ENCODE measurements at places on chromosomes 16 and 17.

- DNase-seq, result no peak
Observed at GRCh38 chr17:49101054-49101534, 31.5 kb upstream of the B4GALNT2 start.

GRCh38 chr17:62898239-62898864 is 67.7 kb upstream of the TANC2 start:
- no peak for DNase-seq

- no peak for DNase-seq
Observed at GRCh38 chr17:55212880-55213279, 51.9 kb upstream of the HLF start.

GRCh38 chr16:64440421-64440831 is 681.4 kb downstream of the CDH11 start:
- no peak for DNase-seq

DNA sequence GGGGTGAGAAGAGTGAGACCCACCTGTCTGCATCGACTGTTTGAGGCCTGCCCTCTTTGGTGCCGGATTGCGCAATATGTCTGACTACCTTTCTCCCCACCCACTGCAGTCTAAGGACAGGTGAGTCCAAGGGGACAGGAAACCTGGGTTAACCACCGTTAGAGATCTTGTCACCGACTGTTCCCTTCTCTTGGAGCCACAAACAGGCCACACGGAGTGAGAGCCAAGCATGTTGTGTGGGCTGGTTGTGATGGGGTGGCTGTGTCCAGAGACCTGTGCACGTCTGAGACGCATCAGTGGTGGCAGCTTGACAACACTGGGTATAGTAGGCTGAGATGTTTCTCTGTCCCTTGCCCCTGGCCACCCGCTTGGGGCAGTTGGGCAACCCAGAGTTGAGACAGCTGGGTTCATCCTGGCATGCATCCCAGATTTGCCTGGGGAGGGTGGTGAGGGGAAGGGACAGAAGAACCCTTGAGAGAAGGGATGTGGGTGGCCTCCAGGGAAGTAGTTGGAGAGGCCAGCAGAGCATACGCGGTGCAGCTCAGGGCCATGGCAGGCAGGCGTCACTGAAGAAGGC is 21.4 kb downstream of the MPRIP start:
- DNase-seq, result no peak

- no peak for DNase-seq
Observed at GRCh38 chr16:73616770-73617169, 568.8 kb upstream of the ZFHX3 start.

GRCh38 chr17:74126179-74126900 is 77.1 kb upstream of the RPL38 start:
- no peak for DNase-seq

- no peak for DNase-seq
Observed at GRCh38 chr17:48477221-48477620, 47.2 kb upstream of the SKAP1 start.

DNA sequence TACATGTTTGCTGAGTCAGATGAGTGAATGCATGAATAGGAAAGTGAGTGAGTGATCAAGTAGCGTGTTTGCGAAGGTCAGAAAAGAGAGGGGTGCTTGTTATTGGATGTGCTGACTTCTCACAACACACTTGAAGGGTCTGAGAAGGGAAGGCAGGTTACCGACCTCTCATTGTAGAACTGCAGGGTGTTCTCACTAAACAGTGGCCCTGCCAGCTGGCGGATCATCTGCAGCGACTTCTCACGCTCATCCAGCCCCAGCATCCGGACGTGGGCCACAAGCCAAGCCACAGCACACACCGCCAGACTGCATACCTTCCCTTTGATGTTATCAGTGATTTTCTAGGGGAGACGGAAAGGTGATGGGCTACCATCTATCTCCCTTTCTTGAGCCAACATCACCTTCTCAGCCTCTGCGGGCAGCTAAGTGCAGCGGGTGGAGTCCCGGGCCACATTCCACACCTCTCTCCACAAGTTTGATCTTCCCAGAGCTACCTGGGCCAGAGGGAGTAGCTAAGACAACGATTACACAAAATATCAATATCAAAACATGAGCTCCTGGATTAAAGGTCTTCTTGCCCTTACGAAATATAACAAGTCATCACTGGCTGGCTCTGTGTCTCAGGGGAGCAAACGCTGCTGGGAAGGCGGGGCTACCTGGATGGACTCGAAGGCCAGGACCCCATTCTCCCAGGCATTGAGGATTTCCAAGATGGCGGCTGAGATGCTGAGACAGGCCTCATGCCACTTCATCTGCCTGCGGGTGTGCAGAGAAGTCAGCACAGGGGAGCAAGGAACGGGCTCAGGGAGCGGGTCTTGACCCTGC is 11.0 kb downstream of the CSF3 start:
- no peak for DNase-seq

- no peak for DNase-seq
Observed at GRCh38 chr16:89287777-89288576, 70.5 kb downstream of the ZNF778 start.

GRCh38 chr17:42674755-42675347 is 1.9 kb downstream of the PLEKHH3 start:
- no peak for DNase-seq

DNA sequence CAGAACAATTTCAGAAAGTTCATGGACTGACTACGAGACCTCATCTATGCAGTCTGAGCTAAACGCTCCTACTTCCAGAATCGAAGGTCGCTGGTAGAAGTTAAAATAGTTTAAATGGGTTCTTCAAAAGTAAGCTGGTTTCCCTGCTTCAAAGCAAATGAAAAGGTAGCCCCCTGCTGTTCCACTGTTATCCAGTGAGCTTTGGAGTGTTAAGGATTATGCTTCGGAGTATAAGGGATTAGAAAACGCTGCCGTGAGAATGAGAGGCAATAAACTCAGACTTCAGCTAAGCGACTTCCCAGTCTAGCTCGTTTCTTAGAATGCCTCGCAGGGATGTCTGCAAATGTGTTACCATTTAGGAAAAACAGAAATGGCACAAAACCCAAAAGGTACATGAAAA is 12.4 kb downstream of the MLYCD start:
- DNase-seq, result no peak

DNA sequence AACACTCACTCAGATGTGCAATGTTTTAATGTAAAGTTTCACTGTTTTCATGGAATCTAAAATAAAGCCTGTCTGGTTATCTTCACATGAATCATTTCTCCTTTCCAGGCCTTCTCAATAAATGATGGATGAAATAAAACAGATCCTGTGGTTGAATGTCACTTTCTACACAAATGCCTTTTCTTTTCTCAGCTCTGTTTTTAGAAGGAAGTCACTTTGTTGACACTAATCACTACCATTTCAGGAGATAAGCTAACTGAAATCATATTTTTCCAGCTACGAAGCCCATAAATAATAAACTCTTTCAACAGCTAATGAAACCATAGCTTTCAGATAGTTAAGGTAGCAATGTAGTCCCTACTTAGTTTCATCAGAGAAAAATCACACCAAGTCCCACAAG is 17.9 kb downstream of the NME2 start:
- no peak for DNase-seq

- no peak for DNase-seq
Observed at GRCh38 chr16:4381935-4382794, 10.5 kb downstream of the VASN start.

GRCh38 chr16:56944954-56945839 is 13.3 kb downstream of the HERPUD1 start:
- DNase-seq, result no peak

GRCh38 chr17:49555495-49556222 is 20.0 kb upstream of the NXPH3 start:
- DNase-seq, result no peak

- no peak for DNase-seq
Observed at GRCh38 chr17:3556916-3557767, 470 bp downstream of the TRPV3 start.

DNA sequence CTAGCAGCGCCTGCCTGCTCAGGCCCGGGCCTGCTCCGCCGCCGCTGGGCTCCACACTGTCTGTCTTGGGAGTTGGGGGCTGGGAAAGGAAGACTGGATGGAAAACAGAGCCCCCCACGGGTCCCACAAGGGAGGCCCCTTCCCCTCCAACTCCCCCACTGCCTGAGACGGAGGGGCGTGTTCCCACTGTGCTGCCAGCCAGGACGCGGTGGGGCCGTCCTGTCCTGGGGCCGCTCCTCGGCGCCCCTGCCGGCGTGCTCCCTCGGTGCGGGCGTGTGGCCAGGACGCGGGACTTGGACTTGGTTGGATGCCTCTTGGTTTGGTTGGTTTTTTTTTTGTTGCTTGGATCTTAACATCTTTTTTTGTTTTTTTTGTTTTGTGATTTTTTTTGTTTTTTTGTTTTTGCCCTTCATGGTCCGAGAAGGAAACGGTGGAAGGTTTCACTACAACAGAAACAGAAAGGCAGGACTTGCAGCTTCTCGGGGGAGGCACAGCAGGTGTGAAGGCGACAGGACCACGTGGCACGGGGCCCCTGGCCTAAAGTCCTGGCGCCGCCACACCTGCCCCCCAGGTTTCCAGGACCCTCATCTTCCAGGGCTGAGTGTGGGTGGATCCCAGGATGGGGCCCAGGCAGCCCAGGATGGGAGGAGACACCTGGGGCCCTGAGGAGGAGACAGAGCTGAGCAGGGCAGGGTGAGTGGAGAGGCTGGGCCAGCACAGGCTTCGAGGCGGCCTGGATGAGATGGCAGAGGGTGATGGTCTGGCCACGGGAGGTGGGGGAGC is 16.0 kb downstream of the ENGASE start:
- DNase-seq, result no peak

DNA sequence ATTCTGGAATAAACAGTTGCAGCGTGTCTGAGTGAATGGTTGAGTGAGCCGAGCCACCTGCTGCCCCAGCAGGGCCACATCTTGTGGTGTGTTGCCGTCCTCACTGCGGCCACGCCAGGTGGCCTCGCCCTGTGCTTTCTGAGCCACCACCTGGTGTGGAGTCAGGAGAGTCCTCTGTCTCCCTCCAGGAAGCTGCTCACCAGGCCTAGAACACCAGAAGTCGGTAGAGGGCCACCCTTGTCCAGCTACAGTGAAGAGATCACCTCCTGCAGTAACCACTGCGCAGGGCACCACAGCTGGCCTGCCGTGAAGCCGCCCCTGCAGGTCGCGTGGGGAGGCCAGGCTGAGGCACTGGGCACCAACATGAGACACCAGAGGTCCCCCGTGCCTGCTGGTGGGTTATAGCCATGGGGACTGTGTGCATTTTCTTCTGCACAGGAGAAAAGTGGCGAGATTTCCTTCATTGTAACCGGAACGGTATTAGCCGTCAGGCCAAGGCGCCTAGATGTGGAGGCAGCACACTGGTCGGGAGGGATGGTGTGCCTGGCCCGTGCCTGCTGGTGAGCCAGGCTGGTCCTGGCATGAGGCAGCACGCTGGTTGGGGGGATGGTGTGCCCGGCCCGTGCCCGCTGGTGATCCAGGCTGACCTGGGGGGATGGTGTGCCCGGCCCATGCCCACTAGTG is 28.9 kb upstream of the FOXK2 start:
- no peak for DNase-seq

GRCh38 chr17:49494986-49495841 is at the start of gene NGFR:
NGFR (plus strand) TSS chr17:49495293; CDS start chr17:49495418, 125 bp downstream.
- no peak for DNase-seq

- no peak for DNase-seq
Observed at GRCh38 chr16:85461022-85461813, 151.9 kb upstream of the GSE1 start.

- peak; percentile 50 for DNase-seq
Observed at GRCh38 chr16:89216315-89217137, 977 bp upstream of the ZNF778 start.

- no peak for DNase-seq
Observed at GRCh38 chr16:88734361-88734728, 28.0 kb downstream of the CTU2 start.

DNA sequence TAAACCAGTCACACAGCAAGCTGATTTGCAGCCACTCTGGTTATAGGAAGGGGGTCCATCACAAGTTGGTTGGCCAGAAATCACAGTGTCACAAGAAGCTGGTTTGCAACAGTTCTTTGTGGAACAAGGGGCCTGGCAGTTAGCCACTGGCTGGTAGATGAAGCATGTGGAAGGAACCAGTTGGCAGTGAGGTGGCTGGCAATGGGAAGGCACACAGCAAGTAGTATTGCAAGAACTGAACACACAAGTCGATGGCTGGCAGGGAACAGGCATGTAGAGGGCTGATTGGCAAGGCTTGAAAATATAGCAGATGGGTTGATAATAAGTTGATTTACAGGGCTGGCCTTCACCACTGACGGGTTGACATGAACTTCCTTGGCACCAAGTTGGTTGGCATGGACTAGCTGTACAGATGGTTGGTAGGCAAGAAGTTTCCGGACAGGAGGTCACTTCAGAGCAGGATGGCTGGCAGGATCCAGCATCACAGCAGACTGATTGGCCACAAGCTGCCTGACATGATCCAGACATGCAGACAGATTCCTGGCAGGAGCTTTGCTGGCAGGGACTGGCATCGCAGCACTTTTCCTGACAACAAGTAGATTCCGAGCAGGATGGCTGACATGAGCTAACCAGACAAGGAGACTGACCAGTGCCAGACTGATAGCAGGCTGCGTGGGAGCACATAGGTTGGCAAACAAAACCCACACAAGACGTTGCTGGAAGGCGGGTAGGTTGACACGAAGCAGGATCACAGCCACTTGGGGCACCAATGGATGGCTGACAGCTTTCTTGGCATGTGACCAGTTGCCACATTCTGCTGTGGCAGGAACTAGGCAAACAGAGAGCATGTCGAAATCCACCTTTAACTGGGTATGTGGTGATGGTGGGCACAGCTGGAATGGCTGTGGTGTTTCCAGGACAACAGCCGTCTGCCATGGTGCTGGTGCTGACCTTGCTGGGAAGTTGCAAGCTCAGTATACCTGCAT is at the start of gene KRTAP29-1:
Gene KRTAP29-1 (minus strand): TSS at position 936 of the 986 bp plus-strand sequence. CDS start 0 bp downstream, at position 936.
- no peak for DNase-seq

GRCh38 chr16:85829751-85830445 is 30.4 kb downstream of the COX4I1 start:
- no peak for DNase-seq

GRCh38 chr16:51556694-51557340 is 405.7 kb upstream of the SALL1 start:
- no peak for DNase-seq

DNA sequence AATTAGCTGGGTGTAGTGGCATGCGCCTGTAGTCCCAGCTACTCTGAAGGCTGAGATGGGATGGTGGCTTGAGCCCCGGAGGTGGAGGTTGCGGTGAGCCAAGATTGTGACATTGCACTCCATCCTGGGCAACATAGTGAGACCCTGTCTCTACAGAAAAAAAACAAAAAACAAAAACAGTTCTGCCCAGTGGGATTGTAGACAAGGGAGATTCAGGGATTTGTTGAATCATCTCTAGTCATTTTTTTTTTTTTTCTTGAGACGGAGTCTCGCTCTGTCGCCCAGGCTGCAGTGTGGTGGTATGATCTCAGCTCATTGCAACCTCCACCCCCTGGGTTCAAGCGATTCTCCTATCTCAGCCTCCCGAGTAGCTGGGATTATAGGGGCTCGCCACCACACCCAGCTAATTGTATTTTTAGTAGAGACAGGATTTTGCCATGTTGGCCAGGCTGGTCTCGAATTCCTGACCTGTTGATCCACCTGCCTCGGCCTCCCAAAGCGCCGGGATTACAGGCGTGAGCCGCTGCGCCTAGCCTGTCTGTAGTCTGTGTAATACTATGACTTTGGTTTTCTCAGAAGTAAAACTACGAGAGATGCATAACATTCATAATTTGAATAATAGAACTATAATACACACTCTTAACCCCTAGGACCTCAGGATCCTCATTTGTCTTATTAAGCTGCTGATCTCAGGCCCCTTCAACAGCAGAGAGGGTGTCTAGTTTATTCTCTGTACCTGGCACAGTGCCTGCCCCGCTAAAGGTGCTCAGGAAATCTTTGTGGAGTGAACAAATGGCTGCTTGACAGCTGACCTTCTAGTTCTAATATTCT is 1.4 kb downstream of the TEN1 start:
- DNase-seq, result no peak

GRCh38 chr17:45908460-45908859 is 14.1 kb downstream of the MAPT start:
- DNase-seq, result no peak

GRCh38 chr16:68284847-68285246 is 20.5 kb downstream of the SLC7A6 start:
- no peak for DNase-seq
